ENCODE measurements at places on chromosomes 13 and 19.
A peak's percentile ranks its signal among the peaks of the same experiment; 100 is the strongest.

DNA sequence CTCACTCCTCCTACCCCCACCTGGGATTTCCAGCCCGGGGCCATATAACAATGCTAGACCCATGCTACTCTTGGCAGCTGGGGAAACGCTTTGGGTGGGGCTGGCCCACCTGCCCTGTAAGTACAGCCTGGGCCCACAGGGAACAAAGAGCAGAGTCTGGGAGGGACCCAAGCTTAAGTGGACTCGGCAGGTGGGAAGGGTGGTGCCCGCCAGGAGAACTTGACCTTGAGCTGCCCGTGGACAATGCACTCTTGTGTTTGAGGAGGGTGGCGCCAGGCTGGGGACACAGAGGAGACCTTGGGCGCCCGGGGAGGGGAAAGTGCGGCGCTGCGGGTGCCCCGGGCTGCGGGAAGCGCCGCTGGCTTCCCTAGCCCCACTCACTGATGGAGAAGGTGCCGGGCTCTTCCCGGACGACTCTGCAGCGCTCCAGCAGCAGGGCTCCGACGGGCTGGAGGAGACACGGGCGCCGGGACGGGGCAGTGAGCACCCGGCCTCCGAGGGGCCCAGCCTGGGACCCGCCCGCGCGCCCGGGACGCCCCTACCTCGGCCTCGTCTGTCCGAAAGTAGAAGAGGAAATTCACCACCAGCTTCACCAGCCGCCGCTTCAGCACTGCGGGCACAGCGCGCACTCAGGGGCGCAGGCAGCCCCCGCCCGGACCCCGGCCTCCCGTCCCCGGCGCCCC, 607 bp downstream of the PLEKHJ1 start:
- DNase-seq: peak; percentile 77

GRCh38 chr13:40682449-40683240, 16.2 kb upstream of the FOXO1 start:
- DNase-seq: peak; percentile 13

DNA sequence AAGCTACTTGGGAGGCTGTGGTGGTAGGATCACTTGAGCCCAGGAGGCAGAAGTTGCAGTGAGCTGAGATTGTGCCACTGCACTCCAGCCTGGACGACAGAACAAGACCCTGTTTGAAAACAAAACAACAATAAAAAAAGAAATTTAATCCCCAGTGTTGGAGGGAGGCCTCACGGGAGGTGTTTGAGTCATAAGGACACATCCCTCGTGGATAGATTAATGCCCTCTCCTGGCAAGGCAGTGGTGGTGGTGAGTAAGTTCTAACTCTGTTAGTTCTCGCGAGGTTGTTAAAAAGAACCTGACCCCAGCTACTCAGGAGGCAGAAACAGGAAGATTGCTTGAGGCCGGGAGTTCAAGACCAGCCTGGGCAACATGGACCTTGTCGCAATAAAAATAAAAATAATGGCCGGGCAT, 27.6 kb upstream of the SIN3B start:
- no peak for DNase-seq

DNA sequence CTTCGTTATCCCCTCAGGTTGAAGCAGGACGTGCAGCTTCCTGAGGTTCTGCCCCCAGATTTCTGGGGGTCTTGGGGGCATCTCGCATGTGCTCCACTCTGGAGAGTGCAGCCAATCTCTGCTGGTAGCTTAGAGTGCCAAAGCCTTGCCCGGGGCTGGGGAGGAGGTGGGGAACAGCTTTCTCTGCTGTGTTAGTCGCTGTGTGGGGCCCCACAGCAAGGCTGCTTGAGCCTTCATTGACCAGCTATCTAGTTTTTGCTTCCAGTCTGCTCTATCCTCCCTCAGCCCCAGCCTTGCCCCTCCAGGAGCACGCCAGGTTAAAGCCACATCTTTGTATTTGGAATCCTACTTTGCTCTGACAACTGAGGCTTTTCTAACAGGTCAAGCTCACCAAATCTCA, 32.0 kb upstream of the MEDAG start:
- no peak for DNase-seq

DNA sequence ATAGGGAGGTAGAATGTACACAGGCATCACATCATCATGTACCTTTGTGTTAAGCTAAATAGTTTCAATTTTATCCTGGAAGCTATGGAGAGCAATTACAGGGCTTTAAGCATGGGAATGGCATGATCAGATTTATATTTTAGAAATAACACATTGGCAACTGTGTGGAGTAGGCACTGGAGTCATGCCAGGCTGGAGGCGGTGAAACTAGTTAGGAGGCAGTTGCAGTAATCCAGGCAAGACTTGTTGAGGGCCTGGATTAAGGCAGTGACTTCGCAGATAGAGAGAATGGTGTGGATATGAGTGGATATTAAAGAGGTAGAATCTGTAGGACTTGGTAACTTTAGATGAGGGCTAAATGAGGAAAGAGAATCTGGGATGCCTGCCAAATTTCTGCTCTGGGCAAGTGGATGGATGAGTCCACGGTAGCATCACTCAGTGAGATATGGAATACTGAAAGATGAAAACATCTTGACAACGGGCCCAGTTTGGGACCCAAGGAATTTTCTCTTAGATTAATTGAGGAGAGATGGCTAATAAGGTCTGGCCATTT, 506.2 kb downstream of the FGF9 start:
- DNase-seq: no peak

DNA sequence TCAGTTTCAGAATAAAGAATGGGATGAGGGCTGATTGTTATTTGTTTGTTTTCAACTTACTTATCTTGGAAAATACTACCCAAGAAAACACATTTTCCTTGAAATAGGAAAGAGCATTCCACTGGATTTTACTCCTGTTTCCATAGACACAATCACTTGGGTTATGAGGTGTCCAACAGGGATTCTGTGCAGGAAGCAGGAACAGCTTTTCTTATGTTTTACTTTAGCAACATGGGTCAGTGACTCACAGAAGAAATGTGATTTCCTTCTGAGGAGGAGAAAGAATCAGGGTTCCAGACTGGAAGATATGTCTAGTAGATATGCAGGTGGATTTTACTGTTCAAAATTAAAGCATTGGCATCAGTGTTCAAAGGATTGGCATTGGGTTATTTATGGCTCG, 180.8 kb upstream of the GPC6 start:
- DNase-seq: no peak

DNA sequence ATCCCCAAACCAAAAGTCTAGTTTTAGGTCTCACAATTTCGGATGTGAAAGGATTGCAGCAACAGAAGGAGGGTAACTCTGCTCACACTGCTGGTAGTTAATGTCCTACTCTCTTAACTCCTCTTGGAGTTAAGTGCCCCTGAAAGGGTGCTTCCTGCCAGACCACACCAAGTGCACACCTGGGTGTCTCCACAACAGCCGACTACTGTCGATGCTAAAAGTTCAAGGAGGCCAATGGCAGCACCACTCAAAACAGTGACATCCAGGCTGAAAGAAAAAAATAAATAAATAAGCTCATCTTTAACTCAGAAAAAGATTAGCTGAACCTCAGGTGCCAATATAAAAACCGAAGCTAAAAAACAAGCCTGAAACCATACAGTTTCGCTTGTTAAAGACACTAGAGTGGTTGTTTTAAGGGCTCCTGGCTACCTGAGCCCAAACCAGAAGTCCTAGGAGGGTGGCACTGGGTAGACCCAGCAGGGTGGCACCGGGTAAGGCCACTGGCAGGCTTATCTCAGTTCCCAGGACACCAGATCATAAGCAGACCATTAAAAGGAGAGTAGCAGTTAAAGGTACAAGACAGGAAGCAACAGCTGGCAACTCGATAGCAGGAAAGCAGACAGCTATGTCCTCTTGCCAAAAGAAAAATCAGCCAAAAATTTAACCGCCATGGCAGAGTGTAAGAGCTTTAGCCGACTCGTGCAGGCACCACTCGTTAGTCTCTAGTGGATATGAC, 39.3 kb downstream of the BRD4 start:
- DNase-seq: no peak

- DNase-seq: peak; percentile 48
These were observed 29.9 kb upstream of the IRS2 start for GRCh38 chr13:109816112-109816807.

DNA sequence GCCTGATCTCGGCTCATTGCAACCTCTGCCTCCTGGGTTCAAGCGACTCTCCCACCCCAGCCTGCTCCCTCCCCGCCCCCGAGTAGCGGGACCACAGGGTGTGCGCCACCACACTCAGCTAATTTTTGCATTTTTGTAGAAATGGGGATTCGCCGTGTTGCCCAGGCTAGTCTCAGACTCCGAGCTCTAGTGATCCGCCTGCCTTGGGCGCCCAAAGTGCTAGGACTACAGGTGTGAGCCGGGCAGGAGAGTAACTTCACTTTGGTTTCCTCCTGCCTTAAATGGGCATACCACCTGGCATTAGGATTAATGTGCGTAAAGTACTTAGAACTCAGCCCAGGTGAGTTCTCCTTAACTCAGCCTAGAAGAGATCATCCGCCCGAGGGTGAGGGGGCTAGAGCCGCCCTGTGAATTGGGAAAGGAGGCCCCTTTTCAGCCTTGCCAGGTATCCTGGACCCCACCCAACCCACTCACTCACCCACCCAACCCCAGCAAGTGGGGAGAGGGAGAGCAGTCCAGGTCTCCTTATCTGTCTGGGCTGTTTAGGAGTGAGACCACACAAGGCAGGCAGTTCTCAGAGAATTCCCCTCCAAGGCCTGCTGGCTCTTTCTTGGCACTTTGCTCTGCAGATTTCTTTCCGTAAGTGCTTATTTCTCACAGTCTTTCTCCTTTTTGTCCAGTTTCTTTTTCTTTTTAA, 1.2 kb upstream of the ZFP36 start:
- DNase-seq: no peak

DNA sequence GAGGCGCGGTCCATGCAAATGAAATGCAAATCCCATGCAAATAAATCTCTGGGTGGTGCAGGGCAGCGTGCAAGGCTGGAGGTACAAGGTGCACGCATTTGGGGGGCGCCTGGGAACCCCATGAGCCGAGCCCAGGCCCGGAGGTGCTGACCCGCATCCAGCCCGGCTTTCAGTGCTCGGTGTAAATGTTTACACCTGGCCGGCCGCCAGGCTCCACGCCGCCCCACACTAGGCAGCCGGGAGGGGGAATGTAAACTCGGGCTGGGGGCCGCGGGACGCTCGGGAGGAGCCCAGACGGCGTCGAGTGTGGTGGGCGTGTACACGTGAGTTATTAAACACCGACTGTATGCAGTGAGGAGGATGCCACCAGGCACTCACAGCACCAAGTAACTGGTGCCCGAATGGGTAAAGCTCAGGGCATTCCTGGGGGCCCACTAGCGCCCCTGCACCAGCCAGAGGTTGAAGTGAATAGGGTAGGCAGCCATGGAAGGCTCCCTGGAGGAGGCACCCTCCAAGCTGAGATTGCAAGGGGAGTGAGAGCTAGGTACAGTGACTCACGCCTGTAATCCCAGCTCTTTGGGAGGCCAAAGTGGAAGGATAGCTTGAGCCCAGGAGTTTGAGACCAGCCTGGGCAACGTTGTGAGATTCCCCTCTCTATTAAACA, 17.2 kb downstream of the FUT6 start:
- no peak for DNase-seq

DNA sequence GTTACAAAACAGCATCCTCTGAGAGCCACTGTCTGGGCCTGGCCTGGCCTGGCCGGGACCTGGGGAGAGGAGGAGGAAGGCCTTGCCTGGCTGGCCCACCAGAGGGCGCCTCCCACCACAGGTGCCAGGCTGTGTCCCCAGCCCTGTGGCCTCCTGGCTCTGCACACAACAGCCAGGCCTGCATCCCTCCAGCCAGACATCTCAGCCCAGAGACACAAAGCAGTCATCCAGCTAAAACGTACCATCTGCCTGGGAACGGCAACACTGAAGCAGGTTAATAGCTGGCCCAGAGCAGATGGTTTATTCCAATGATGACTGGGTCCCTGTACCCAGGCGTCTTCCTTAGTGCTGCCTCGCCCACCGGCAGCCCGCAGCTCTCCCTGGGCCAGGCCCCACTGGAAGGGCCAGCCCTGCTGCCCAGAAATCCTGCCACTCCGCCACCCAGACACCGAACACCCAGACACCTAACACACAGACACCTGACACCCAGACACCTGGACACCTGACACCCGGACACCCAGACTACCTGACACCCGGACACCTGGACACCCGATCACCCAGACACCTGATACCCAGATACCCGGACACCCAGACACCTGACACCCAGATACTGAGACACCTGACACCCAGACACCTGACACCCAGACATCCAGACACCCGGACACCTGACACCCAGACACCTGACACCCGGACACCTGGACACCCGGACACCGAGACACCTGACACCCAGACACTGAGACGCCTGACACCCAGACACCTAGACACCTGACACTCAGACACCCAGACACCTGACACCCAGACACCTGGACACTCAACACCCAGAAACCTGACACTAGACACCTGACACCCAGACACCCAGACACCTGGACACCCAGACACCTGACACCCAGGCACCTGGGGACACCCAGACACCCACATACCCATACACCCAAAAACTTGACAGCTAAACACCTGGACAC, 20.1 kb downstream of the C19orf12 start:
- DNase-seq: no peak

DNA sequence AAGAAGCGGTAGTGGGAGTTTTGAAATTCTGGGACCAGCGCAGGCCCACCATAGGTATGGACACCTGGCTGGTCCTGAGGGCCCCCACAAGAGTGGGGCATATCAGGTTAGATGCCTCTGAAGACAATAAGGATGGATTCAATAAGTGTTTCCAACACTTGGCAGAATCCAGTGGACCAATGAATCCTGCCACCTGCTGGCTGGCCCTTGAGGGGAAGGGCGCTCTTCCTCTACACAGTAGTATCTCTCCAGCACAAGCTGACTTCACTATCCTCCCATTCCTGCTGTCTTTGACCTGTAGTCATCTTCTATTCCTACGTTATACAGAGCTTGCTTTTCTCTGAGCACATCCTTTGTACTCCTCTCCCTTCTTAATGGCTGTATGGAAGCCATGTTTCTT, 199.7 kb upstream of the TSHZ3 start:
- no peak for DNase-seq

DNA sequence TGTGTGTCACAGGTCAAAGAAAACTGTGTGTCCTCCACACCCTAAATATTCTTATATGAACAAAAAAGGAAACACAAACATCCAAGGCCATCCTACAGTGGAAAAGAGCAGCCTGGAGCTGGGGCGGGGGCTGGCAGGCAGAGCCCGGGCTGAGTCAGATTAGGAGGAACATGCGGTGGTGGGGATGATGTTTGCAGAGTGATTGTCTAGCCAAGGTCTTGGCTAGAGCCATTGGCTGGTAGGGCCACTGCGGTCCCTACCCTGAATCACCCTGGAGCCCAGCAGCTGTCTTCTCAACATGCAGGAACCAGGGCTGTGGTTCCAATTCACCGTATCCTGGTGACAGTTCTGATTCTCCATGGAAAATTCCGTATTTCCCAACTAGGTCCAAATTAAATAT, 439.5 kb downstream of the FGF9 start:
- no peak for DNase-seq

- no peak for DNase-seq
These were observed 9.9 kb downstream of the SLC6A16 start for GRCh38 chr19:49315111-49315510.

GRCh38 chr19:35140962-35141836, 1.9 kb upstream of the FXYD7 start:
- peak; percentile 57 for DNase-seq

DNA sequence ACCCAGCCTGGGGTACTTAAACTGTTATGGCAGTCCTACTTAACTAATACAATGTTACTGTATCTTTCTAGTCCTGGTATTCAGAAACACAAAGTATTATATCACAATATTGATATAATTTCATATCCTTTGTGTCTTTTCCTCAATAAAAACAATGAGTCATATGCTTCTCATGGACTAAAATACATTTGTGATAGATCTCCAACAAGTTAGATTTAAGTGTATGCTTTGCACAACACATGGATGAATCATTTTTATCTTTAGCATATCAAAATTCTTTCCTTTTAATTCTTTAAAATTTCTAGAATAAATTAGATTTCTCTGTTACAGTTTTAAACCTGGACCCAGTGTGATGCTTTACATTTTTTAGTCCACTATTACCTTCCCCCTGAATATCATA, 1357.8 kb upstream of the ATXN8OS start:
- DNase-seq: no peak

Data from NCI-H1105 (cell line).